Mucosa of gallbladder (tissue), 1 donor: ENCODE measurements at places on chromosomes 6 and 20. TPM values are rescaled to one million over a fixed set of nuclear protein-coding genes. Genes with fewer than 3 reads are reported as not detected.
A peak's percentile ranks its signal among the peaks of the same experiment; 100 is the strongest.

The TUBB1 gene
- 0.09 TPM for total RNA-seq

The LRRN4 gene
- total RNA-seq, result 0.43 TPM

The B3GALT4 gene
- total RNA-seq, result 25.4 TPM

The VSTM2L gene
- total RNA-seq, result 95.0 TPM

The TRIM15 gene
- 19.6 TPM for total RNA-seq

The IL17F gene
- total RNA-seq, result not detected

The TMEM170B gene
- 4.5 TPM for total RNA-seq

The WFDC9 gene
- not detected for total RNA-seq

The IMPG1 gene
- total RNA-seq, result not detected

The PGC gene
- total RNA-seq, result 6.7 TPM

The MLN gene
- total RNA-seq, result not detected

The DDO gene
- 5.6 TPM for total RNA-seq

GRCh38 chr20:17158701-17159100 lies 68.1 kb upstream of the PCSK2 start:
- DNase-seq, result no peak

DNA sequence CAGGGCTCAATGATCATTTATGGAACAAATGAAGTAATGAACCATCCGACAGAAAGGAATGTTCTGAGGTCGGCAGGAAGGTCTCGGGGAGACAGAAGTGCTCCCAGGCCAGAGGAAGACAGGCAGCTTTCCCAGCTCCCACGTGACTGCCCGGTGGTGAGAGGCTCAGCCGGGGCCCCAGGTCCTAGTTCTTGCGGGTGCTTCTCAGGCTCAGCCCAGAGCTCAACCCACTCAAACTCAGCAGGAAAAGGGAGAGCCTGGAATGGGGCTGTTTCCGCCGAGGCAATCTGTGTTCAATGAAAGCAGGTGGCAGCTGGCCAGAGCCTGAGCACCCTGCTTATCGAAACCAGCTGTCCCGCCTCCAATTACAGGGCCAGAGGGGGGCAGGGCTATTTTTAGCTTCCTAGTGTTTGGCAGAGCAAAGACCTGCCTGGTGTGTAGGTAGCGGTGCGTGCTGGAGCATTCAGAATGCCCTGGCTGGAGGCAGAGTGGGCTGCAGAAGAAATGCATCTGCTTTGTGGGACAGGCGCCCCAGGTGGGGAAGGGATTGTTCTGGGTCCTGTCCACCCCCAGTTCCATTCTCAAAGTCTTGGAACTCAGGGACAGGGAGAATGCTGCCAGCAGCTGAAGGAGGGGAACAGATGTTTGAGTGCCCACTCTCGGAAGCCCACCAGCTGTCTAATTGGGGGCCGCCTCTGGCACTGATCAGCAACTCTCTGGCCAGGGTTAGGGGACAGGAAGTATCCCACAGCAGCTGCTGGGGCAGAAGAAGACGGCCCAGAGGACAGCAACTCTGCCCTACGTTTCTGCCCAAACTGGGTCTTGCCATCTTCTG lies 145.1 kb downstream of the PREX1 start:
- peak; percentile 81 for DNase-seq

- DNase-seq, result no peak
Observed at GRCh38 chr6:43020847-43021246, 576 bp upstream of the RRP36 start.

DNA sequence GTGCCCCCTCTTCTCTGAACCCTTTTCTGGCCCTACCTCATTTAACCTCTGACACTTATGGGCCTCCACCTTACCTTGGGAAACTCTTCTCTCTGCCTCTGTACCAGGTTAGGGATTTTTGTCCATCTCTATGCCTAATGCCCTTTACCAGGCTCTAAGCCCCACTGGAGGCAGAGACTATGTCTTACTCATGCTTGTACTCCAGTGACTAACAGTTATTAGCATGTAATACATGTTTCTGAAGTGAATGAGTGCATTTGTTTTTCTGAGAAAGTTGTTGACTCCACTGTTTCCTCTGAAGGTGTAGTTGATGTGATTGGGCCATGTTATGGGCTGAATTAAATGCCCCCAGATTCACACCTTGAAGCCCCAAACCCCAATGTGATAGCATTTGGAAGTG lies 234.3 kb downstream of the PACRG start:
- DNase-seq, result no peak

DNA sequence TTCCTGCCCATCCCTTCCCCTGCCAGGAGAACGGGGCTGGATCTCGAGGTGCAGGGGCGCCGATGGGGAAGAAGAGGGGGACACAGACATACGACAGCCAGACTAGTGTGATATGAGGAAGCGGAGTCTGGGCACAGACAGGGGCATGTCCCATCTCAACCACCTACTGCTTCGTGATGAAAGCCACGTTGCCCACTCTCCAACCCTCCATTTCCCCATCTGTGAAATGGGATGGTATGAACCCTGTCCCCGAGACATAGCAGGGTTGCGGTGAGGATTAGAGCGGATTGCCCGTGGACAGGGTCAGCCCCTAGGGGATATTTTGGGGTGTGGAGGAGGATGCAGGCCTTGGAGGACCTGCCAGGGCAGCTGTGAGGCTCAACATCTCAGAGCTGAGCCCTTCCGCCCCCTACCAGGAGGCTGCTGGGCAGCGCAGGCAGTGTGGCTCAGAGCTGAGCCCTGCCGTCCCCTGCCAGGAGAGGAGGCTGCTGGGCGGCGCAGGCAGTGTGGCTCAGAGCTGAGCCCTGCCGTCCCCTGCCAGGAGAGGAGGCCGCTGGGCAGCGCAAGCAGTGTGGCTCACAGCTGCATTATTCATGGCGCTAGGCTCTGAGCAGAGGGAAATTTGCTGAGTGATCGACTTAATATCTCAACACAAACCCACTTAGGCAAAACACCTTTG lies 71.7 kb downstream of the GRM4 start:
- DNase-seq, result no peak

- DNase-seq, result no peak
Observed at GRCh38 chr6:111776236-111777221, 96.7 kb downstream of the FYN start.

DNA sequence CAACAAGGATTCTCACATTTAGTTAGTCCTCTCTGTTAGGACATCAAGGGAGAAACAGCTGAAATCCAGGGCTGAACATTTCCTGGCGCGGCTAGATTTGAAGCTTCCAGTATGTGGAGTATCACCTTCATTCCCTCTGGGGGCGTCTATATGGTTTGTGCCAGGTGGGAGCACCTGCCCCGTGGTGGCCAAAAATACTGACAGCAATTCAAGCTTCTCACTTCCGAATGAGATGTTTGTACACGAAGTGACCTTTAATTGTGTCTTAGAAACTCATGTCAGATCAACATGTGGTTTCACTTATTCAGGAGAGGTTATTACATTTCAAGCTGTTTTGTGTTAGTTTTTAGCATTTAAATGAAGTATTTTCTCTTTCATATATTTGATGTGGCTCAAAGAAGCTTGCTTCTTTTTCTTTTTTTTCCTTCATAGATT lies 67.3 kb upstream of the ZNF217 start:
- no peak for DNase-seq

GRCh38 chr20:54680872-54681619 lies 205.7 kb downstream of the DOK5 start:
- no peak for DNase-seq

GRCh38 chr6:3898265-3898994 lies 49.3 kb downstream of the FAM50B start:
- DNase-seq, result no peak

- no peak for DNase-seq
Observed at GRCh38 chr6:2110504-2110903, 134.9 kb downstream of the GMDS start.

- DNase-seq, result no peak
Observed at GRCh38 chr20:44087857-44088120, 99.2 kb downstream of the JPH2 start.

- no peak for DNase-seq
Observed at GRCh38 chr6:68071740-68072139, 563.3 kb upstream of the ADGRB3 start.

- DNase-seq, result no peak
Observed at GRCh38 chr6:90079560-90080490, 185.6 kb downstream of the GJA10 start.

DNA sequence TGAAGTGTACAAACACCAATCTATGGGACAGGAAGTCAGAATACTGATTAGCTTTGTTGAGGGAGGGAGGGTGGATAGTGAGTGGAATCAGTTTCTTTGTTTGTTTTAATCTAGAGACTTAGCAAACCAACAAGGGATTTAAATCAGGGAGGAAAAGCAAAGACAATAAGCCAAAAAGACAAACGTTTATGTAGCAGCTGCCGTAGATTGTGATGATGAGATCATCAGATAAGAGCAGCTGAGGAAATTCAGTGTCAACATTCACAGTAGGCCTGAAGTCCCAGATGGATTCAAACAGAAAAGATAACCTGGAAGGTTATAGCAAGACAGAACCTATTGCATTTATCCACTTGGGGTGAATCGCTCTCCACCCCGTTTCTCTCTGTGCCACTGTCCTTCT lies 104.9 kb upstream of the SYNDIG1 start:
- DNase-seq, result no peak

DNA sequence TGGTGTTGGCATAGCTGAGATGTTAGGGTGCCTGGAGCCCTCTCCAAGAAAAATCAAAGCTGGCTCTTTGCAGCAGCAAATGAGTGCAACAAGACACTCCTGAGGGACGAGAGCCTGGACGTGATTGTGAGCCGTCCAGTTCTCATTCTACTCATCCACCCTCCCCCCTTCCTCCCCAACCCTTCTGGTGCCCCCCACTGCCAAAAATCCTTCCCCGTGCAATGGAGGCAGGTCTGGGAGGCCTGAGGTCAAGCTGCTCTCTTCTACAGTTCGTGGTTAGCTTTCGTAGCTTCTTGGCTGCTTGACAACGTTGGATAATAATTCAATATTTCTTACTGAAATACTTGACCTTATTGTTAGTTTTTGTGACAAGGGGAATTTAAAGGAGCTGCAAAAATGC lies 185.3 kb upstream of the SUPT3H start:
- no peak for DNase-seq

DNA sequence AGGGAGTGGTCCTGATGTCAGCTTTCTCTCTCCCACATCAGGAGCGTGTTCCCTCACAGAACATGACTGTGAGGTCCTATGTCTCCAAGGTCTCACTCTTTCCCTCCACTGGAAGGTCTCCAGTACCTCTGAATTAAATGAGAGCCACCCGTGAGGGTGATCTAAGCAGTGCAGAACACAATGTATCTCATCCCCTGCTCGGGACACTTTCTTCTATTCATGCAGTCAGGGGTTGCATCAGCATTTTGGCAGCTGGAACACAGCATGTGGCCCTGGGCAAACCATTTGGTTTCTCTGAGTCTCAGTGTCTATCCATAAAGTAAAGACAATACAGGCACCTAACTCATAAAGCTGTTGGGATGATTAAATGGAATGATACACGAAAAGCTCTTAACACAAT lies 34.2 kb downstream of the MAFB start:
- DNase-seq, result peak; percentile 16

DNA sequence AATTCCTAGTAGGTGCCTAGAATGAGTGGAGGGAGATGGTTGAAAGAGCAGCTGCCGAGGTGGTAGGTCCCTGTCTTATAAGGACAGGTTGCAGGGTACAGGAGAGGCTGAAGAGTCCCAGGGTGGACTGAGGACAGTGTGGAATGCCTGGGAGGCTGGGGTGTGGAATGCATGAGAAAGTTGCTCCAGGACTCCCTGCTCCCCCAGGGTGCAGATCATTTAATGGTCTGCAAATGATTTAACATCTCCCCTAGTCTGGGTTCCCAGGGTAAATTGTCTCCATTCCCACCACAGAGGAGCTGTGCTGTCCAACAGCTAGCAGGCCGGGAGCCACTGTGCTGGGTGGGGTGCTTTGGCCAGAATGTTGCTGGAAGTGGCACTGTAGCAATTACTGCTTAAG lies 76.0 kb downstream of the CD83 start:
- no peak for DNase-seq

DNA sequence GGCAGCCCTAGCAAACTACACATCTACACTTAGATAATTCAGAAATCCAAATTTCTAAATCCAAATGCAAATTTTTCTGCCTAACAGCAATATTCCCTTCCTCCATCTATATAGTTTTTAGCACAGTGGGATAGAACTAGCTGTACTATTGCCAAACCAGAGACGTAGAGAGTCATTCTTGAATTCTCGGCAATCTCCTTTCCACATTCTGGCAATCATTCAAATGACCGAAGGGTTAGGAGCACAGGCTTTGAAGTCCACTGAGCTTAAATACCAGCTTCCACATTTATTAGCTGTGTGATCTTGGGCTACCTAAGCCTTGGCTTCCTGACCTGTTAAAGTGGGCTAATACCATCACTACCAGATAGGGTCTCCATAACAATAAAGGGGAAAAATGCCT lies 3.1 kb upstream of the RPS12 start:
- DNase-seq, result no peak

DNA sequence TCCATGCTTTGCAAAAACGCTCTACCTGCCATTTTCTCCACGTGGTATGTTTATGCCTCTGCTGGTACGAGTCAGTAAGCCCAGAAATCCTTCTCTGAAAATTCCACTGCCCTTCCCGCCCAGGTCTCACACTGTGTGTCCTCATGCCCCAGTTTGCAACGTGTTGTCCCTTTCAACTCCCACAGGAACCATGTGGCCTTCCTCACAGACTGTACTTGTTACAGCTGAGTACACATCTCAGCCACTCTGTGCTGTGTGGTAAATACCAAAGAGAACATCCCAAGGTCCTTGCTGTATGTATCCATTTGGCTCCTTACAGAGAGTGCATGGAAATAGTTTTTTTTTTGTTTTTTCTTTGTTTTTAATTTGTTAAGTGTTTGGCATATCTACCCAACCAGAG lies 56.9 kb downstream of the RTN4IP1 start:
- DNase-seq, result no peak

DNA sequence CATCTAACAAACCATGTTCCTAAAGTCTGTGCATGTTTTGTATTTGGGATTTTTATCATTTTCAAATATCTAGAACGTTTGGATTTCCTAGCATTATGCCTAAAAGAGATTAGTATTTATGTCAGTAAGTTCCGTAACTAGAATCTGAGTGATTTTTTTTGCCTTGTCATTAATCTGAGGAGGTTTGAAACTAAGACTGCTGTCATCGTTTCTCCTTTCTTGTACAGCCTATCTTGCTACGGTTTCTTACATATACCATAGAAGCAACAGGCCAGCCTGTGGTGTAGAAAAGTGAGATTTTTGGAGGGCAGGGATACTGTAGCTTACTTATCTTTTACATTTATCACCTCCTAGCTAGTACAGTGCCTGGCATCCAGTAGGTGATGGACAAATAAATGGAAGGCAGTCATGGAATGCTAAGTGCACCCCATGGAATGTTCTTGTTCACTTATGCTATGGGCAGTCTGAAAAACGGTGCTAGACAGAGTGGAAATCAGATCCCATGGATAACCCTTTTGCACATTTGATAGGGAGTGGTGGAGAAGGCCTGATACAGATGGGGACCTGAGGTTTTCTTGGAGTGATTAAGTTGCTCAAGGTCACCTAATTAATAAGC lies 93.9 kb downstream of the ARID1B start:
- no peak for DNase-seq
